ENCODE measurements at places on chromosomes 3 and 15.

GRCh38 chr3:141274411-141275031 is 42.9 kb downstream of the PXYLP1 start:
- DNase-seq = no peak

DNA sequence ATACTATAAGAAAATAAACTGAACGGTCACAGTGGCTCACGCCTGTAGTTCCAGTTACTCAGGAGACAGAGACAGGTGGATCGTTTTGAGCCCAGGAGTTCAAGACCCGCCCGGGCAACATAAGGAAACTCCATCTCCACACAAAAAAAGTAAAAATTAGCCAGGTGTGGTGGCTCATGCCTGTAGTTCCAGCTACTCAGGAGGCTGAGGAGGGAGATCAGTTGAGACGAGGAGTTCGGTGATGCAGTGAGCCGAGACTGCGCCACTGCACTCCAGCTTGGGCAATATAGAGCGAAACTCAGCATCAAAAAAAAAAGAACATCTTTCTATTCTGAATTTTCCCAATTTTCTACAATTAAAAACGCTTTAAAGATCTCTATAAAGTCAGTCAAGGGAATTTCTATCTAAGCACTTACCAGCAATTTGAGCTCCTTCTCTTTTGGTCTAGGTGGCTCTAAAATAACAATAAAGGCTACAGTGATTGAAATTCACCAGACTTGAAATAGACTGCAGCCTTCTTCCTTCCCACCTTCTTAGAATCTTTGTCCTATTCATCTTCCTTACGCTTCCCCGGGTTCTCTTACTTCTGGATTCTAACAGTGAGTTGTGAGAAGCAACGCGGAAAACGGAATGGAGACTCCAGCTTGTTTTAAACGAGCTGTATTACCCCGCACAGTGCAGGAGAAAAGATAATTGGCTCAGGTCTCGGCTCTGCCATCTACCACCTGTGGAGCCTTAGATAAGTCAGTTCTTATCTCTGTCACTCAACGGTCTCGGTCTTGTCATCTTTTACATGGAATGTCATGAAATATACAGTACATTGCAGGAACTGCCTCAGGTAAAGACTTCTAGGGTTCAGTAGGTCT is 812 bp upstream of the SEC62 start:
- DNase-seq = no peak

- DNase-seq = no peak
Observed at GRCh38 chr15:98001663-98002194, 41.2 kb downstream of the ARRDC4 start.

DNA sequence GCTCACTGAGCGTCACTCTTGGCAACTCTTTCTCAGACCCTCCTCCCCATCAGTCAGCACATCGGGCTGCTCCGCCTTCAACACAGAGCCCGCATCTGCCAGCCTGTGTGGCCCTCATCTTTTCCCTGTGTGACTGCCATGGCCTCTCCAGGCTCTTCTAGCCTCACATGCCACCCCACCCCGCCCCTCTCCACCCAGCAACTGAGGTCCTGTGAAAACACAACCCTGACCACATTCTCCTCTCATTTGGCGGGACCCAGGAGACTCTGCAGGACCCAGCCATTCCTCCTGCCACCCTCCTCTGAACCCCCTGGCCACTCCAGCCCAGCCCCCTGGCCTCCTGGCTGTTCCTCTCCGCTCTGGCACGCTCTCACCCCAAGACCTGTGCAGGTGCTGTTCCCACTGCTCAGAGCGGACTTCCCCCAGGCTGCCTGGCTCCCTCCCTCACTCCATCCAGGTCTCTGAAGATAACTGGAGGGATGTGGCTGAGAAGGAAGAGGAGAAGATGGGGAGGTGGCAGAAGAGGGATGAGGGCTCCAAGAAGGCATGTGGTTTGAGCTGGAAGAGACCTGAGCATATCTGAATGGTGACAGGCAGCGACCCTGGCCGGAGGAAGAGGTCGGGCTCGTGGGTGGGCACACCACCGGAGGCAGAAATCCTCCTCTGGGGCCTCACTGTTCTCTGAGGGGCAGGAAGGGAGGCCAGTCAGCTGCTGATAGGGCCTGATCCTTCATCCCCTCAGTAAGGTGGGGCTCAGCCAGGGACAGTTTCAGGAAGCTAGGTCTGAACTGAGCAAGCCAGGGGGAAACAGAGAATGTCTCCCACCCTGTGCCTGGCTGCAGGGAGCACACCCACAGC is 111.2 kb upstream of the RPL32 start:
- DNase-seq = no peak

DNA sequence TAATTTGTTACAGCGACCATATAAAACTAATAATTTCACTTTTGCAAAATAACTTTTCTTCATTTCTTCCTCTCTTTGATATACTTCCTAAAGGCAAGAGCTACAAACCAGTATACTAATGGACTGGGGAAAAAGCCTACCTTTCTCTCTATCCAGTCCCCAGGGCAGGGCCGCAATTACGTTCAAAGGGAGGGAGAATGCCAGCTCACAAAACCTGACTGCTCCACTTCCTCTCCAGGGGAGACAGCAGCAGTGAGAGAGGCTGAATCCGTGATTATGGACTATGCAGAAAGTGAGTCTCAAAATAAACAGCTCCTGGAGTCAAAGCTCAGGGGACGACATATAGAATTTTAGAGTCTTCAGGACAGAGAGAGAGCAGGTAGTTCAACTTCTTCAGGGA is 126.9 kb upstream of the HES1 start:
- no peak for DNase-seq

- no peak for DNase-seq
Observed at GRCh38 chr3:116639641-116640040, 69.9 kb upstream of the TUSC7 start.

DNA sequence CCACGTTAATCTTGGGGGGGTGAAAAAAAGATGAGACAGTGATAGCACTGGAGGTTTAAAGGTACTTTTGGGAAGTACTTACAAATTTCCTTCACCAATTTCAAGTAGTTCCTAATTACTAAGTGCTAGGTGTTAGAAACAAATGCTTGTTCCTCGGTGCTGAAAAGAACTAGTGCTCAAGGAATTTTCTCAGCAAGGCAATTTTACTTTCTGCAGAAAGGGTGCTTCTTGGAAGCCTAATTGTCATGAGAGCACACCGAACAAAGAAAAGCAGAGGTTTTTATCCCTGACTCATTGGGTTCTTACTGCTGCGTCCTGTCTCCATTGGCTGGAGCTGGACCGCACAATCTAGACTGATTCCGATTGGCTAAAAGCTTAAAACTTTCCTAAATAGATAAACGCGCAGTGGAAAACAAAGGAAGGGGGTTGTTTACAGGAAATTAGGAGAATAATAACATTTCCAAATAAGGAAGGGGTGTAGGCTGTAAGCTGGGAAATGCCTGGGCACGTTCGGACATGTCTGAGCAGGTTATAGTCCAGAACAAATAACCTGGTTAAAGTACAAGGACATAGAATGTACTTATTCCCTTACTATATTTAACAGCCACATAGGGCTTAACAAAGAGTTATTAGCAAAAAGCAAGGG is 49.6 kb downstream of the CHD2 start:
- no peak for DNase-seq

DNA sequence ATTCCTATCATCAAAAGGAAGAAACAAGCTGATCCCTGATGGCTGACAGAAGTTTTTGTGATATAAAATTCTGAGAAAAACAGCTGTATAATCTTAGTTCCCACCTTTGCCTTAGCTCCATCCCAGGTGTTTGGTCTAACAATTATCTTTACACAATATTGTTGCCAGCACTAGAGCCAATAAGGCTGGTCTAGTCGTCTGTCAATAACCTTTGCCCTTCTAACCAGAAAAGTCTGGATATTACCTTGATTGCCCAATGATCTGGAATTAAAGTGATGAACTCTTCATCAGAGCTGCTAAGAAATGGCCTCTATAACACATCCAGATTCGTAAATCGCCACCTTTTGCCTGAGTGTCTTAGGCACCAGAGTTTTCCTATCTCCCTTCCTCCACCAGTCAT is 98.4 kb downstream of the FMN1 start:
- DNase-seq = no peak

DNA sequence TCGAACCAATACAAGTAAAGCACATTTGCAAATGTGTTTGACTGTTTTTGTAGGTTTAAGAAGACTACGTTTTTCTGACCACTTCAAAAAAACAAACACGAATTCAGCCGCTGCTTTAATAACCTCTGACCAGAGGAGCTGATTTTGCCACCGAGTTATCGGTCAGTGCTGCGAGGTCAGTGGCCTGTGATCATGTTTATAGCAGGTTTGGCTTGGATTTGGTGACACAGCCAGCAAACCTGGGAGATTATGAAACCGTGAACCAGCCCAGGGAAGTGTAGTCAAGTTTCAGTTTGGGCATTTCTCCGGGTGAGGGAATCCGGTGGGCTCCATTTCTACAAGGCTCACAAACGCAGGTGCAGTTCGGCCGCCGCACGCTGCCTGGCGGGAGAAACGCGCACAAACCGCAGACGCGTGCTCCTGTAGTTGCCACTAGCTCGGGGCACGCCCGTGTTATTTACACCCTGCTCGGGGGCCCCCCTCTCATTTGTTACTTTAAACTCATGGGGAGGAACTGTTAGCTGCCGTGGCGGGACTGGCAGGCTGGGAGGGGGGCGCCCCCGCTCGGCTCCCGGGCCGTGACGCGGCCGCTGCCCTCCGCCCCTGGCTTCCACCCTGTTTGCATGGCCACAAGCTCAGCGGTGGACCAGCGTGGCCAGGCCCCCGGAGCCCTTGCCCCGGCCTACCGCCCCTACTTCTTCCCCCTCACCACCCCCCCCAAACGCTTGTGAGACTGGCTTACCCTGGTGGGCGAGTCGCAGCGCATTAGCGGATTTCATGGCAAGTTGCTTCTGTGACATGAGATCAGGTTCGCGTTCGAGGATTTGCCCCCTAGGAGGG is 13.6 kb upstream of the ONECUT1 start:
- no peak for DNase-seq

DNA sequence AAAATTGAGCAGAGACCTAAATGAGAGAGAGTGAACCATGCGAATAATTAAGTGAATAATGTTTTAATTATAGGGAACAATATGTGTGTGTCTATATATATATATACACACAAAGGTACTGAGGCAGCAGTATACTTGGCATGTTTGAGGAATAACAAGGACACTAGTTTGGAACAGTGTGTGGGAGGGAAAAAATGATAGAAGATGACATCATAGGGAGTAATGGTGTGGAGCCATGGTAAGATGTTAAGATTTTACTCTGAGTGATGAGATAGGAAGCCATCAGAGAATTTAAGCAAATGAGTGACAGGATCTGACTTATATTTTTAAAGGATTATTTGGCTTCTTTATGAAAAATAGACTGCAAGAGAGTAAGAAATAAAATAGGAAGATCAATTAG is 29.1 kb downstream of the DTWD1 start:
- no peak for DNase-seq

DNA sequence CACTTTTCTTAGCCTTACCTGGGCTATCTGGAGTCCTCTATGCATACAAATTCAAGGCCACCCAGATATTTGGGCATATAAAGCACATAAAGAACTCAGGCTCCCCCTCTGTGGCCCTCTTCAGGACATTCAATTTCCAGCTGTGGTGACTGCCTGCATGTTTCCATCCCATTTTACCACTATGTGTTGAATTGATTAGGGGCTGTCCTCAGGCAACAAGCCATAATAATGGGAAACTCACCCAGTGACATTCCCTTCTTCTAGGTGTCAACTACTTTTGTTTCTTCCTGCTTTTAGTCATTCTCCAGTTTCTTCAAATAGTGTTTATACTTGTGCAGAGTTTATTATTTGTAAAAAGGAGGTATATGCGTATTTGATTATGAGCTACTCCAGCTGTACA is 18.0 kb downstream of the NRG4 start:
- DNase-seq = no peak

- no peak for DNase-seq
Observed at GRCh38 chr3:30557746-30558303, 48.6 kb upstream of the TGFBR2 start.

DNA sequence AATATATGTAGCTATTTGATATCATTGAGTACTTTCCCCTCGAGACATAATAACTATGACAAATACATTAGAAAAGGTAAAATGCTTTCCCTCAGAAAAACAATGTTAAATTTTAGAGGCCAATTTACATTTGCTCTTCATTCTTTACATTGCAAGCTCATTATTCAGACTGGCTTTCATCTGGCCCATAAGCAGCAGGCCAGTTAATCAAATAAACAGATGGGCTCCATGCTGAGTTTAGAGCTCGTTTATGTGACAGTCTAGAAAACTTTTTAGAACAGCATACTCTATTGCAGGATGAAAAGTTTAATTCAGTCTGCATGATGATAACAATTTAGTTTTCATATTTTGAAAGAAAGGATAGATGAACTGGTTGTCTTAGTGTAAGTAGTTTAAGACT is 150.6 kb downstream of the DUT start:
- DNase-seq = no peak

- DNase-seq = no peak
Observed at GRCh38 chr3:48426401-48426909, 3.4 kb downstream of the PLXNB1 start.

- DNase-seq = no peak
Observed at GRCh38 chr3:161851941-161852566, 355.4 kb downstream of the OTOL1 start.

GRCh38 chr3:37989821-37990480 is 635 bp upstream of the VILL start:
- DNase-seq = no peak

- DNase-seq = no peak
Observed at GRCh38 chr3:133934996-133935842, 39.5 kb upstream of the RAB6B start.

DNA sequence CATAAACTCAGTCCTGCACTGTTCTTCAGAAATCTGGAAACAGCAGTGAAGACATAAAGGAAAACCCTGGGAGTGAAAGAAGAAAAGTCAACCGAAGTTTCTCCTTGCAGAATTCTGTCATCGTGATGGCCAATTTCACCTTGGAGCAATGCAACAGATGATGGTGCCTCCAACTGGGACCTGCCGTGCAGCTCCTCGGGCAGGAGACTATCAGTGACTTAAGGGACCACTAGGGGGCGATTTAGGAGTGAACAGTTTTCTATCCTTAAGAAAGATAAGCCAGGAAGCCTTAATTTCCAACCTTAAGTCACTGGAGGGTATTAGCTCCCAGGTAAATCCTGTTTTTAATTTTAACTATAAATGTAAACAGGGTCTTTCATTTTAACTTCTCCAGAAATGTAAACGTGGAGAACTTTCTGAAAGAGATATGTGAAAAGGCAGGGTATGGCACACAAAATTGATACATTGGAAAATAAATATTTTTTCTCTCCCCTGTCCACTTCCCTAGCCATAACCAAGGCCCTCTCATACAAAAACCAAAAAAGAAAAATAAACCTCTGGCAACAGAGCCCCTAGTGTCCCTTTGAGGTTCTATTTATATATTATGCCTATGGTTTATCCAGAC is 116.3 kb downstream of the PDZRN3 start:
- no peak for DNase-seq

GRCh38 chr3:134718726-134719125 is 67.9 kb upstream of the KY start:
- DNase-seq = no peak

DNA sequence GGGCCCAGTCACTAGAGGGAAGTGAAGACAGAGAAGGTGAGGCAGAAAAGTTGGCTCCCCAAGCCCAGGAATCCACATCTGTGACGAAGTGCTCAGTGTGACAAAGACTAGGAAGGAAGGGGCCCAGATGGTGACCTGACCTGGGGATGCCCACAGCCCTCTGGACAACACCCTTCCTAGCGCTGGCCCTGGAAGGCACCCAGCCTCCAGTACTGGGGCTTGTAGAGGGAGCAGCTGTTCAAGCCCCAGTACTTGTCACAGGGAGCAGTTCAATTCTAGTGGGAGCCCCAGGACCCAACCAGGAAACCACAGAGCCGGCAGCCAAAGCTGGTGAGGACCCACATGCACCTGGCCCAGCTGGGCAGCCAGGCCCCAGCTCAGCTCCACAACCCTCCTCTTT is 190.8 kb downstream of the XXYLT1 start:
- no peak for DNase-seq

All from cortex of kidney (tissue), 1 donor.